ENCODE measurements at places on chromosomes 3 and 15. TPM values are rescaled to one million over a fixed set of nuclear protein-coding genes. Genes with fewer than 3 reads are reported as not detected.

- H3K36me3 ChIP-seq, result no peaks in the 10 kb centered on the region
- H3K27ac ChIP-seq, result no peak overlapping the region
- no peaks in the 10 kb centered on the region for H3K27me3 ChIP-seq
- DNase-seq, result no peak
Observed at GRCh38 chr15:80712956-80713355, 17.8 kb downstream of the ABHD17C start.

DNA sequence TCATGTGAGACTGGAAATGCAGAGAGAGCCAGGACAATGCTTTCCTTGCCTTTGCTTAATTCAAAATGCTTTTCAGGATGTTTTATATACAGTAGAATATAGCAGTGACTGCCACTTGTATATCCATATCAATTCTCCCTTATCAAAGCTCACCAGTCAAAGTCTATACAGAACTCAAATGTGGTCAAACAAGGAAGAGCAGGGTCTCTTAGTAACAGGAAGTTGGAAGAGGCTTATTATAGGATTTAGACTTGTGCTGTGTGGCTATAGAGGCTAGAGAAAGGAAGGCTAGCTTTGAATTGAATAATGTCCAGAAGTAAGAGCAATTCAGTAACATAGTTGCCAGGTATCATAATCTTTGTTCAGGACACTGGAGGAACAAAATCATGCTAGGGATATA lies 4.4 kb upstream of the SI start:
- H3K36me3 ChIP-seq, result no peaks in the 10 kb centered on the region
- no peak overlapping the region for H3K27ac ChIP-seq
- no peak for DNase-seq
- H3K4me3 ChIP-seq, result no peak overlapping the region
- no peaks in the 10 kb centered on the region for H3K4me1 ChIP-seq

DNA sequence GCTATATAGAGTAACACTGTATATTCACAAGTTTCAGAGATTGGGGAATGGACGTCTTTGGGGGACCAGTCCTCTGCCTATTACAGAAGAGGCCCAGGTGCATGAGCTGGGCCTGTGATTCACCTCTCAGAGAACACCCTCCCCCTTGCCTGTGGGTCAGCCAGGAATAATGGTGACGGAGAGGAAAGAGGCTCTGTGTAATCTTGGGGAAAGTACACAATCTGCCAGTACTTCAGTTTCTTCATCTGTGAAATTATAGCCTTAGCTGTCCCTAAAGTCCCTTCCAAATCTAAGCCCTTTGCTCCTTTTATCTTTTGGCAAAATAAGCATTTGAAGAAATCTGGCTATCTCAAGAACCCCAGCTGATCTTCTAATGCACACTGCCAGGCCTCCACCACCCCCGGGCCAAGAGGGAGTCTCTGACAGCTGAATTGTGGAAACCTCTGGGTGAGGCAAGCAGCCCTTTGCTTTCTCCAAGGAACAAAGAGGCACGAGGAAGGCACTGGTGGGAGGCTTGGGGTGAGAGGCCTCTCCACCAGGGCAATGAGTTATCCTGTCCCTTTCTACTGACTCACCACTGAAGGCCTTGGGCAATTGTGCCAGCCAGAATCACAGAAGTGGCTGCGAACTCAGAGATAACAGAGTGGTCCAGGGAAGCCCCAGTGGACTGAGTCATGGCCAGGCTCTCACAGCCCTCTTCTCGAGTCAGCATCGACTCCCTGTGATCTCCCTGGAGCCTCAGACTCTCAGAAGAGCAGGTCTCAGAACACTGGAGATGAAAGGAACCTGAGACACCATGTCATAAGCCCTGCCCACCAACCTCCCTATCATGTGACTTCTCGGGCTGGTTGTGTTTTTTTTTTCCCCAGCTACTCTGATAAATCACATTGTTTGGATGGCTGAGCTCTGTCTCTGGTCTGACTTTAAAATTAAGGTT lies 31.8 kb downstream of the CCNL1 start:
- peak overlapping the region; percentile 52 for H3K4me3 ChIP-seq
- no peaks in the 10 kb centered on the region for H3K36me3 ChIP-seq
- peak overlapping the region; percentile 90 for H3K27ac ChIP-seq

DNA sequence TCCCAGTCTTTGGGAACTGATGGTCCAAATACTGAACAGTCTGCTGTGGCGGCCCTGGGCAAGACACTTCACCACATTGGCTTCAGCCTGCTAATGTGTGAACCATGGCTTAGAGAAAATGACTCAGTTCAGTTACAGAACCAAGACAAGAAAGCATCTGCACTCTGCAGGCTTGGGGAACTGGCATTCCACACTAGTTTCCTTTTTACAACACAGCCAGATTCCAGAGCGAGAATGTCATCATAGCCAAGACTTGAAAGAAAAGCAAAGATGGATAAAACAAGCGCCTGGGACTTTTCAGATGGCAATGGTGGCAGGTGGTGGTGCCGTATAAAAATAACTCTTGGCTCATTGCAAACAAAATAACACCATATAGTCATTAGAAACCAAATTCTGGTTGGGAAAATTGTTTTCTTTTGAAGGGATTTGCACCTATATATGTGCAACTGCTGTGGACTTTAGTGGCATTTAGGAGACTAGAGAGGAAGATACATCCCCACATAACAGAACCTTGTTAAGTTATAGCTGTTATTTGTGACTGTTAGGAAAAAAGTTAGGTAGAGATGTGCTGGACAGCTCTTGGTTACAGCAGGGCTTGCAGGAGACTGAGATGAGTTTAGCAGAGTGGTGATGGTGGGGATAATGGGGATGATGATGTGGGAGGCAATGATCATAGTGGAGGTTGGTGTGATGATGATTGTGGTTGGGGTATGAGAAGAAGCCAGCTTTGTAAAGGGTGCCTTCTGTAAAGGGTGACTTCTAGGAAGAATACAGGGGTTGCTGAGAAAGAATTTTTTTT lies 273.6 kb downstream of the THRB start:
- DNase-seq, result no peak
- no peak overlapping the region for H3K4me3 ChIP-seq
- no peaks in the 10 kb centered on the region for H3K36me3 ChIP-seq
- no peak overlapping the region for H3K27ac ChIP-seq
- no peaks in the 10 kb centered on the region for H3K4me1 ChIP-seq
- no peaks in the 10 kb centered on the region for H3K27me3 ChIP-seq

GRCh38 chr3:3260870-3261269 lies 81.4 kb upstream of the CRBN start:
- H3K4me1 ChIP-seq, result no peaks in the 10 kb centered on the region
- no peaks in the 10 kb centered on the region for H3K36me3 ChIP-seq
- no peaks in the 10 kb centered on the region for H3K27me3 ChIP-seq
- no peak for DNase-seq
- no peak overlapping the region for H3K27ac ChIP-seq

GRCh38 chr15:77499087-77499760 lies 78.5 kb downstream of the HMG20A start:
- H3K27me3 ChIP-seq, result no peaks in the 10 kb centered on the region
- H3K27ac ChIP-seq, result no peak overlapping the region
- no peaks in the 10 kb centered on the region for H3K36me3 ChIP-seq
- no peak for DNase-seq

DNA sequence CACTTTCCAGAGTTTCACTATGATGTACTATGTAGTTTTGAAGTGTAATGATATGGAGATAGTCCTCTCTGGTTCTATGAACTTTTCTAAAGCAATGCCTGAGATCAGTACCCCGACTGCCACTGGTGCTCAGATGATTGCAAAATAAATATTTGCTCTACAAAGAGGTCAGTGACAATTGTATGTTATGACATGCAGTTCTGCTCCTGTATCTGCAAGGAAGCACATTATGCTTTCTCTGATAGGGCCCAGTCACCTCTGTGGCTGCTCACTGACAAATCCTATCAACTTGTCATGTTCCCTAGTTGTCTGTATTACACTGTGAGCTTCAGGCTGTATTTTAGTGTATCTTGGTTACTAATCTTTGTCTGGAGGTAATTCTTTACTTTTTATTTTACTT lies 362.6 kb downstream of the ROBO1 start:
- no peak overlapping the region for H3K27ac ChIP-seq
- H3K27me3 ChIP-seq, result no peaks in the 10 kb centered on the region
- no peak overlapping the region for H3K4me3 ChIP-seq
- DNase-seq, result no peak
- H3K36me3 ChIP-seq, result no peaks in the 10 kb centered on the region

DNA sequence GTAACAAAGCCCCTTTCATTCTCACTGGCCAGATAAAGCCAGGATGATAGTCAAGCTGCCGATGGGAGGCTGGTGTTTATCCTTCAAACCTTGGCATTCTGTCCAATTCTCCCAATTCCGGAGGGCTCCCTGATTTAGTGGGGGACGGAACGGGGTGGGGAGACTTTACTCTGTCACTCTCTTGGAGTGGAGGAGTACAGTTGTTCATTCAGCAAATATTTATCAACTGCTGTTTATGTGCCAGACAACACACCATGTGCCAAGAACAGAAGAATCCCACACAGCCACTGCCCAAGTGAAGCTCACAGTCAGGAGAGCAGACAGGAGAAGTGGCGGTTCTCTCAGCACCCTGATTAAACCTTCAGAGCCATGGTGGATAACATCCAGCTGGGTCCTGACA lies 63.3 kb downstream of the WNT5A start:
- no peaks in the 10 kb centered on the region for H3K36me3 ChIP-seq
- no peak overlapping the region for H3K27ac ChIP-seq
- no peak overlapping the region for H3K4me3 ChIP-seq
- H3K27me3 ChIP-seq, result no peaks in the 10 kb centered on the region

GRCh38 chr3:125398952-125399351 lies 23.8 kb upstream of the ZNF148 start:
- no peaks in the 10 kb centered on the region for H3K36me3 ChIP-seq
- H3K27ac ChIP-seq, result no peak overlapping the region
- no peak for DNase-seq
- H3K4me3 ChIP-seq, result no peak overlapping the region
- H3K27me3 ChIP-seq, result peaks cover 40% of the 10 kb centered on the region

DNA sequence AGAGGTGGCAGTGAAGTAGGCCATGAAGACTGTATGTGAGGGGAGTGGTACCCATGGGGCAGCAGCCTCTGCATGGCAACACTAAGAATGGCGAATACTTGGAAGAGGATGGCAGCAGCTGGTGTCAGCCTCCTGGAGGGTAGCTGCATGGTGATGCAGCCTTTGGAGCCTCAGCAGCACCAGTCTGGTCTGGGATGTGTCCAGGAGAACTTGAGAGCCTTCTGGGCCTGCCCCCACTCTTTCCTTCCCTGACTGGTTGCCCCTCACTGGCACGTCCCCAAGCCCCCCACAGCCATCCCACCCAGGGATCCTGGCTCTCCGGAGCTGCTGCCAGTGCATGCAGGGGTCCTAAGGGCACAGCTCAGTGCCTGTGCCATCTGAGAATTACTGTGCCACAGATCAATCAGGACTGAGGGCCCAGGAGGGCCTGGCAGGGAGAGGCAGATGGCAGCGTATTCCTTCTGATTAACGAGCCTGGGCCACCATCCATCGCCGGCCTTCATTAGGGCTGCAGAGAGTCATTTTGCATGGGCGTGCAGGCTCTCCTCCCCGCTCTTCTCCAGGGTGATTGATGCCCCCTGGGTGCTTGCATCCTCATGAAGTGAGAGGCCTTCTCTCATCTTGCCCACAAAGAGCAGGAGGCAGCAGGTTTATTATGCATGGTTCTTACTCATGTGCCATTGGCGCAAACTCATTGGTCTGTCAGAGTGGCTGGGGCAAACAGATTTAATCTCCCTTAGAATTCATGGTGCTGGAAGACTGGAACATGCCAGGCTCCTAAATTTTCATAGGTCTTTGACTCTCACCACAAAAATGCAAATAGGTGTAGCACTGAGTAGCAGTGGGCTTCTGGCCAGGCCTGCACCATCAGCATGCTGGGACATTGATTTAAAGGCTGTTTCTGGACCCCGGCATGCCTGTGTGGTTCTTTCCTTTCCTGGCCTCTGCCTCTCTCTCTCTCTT lies 116.8 kb downstream of the EPHB1 start:
- no peak overlapping the region for H3K27ac ChIP-seq
- no peaks in the 10 kb centered on the region for H3K36me3 ChIP-seq
- H3K4me3 ChIP-seq, result no peak overlapping the region
- DNase-seq, result no peak

GRCh38 chr3:101634591-101635196 lies 42.2 kb downstream of the ZBTB11 start:
- peaks cover 6% of the 10 kb centered on the region for H3K27me3 ChIP-seq
- no peak overlapping the region for H3K4me3 ChIP-seq
- no peak overlapping the region for H3K27ac ChIP-seq
- DNase-seq, result no peak
- H3K36me3 ChIP-seq, result no peaks in the 10 kb centered on the region

GRCh38 chr3:182902236-182902635 lies 78.1 kb downstream of the DCUN1D1 start:
- H3K27me3 ChIP-seq, result no peaks in the 10 kb centered on the region
- no peaks in the 10 kb centered on the region for H3K4me1 ChIP-seq
- peaks cover 25% of the 10 kb centered on the region for H3K36me3 ChIP-seq
- no peak overlapping the region for H3K4me3 ChIP-seq
- no peak overlapping the region for H3K27ac ChIP-seq

DNA sequence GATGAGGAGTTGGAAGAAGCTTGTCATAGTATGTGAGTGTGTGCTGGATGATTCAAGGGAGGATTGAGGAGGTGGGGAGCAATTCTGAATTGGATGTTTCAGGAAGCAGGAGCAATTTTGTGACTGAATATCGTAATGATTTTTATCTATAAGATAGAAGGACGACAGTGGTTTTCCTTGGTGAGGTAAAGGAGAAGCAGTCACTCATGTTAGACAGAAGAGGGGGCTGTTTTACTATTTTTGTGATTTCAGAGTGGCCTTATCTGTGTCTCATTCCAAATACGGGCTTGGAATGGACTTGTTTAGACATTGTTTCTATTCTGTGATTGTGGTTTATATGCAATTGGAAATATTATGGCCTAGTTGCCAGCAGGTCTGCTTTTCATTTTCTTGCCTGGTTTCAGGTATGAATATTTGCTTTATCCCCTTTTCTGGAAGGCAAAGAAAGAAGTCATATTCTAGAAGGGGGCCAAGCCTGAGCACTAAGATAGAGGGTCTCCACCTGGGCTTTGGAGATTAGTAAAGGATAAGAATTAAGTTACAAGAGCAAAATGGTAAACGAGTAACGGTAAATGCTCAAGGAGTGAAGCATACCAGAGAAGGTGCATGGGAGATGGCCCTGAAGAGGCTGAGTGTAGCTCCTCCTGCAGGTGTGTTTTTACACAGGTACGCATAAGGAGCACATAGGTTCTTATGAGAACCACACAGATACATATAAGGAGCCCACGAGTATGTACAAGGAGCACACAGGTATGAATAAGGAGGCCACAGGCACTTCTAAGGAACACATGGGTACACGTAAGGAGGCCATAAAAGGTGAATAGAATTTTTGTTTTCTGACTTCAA lies 124.6 kb upstream of the KCNAB1 start:
- H3K27me3 ChIP-seq, result peaks cover 8% of the 10 kb centered on the region
- no peak for DNase-seq
- H3K4me3 ChIP-seq, result no peak overlapping the region

Gene MEGF11
- not detected for total RNA-seq

Gene NTRK3
- 0.24 TPM for total RNA-seq

Gene FSIP1
- total RNA-seq, result 0.26 TPM

Gene ARL8B
- 51.0 TPM for total RNA-seq

Gene SFMBT1
- 28.4 TPM for total RNA-seq

Gene LMAN1L
- total RNA-seq, result 0.93 TPM

Gene CPLX3
- 0.17 TPM for total RNA-seq

Gene C3orf38
- 23.7 TPM for total RNA-seq

Gene ALDH1A3
- not detected for total RNA-seq

Data from activated T-helper 1 cell treated with anti-CD3 and anti-CD28 coated beads, Interleukin-12 subunit alpha, Interleukin-12 subunit beta, Interleukin-2, Interleukin-4 antibody, amounts not matched to agents 30 ng/mL and 10 ng/mL and 1 ng/mL, durations not matched to agents 14 hours and 24 hours and 36 hours (primary cell).